Stimulated activated CD4-positive, alpha-beta T cell treated with anti-CD3 and anti-CD28 coated beads, Interleukin-4, amount 100 ng/mL, for 1 hour (primary cell): ENCODE measurements at places on chromosomes 5 and 9.

GRCh38 chr5:150217873-150218692, 28.2 kb downstream of the SLC6A7 start:
- DNase-seq = peak; percentile 75

GRCh38 chr5:68116408-68116807, 99.1 kb upstream of the PIK3R1 start:
- no peak for DNase-seq

GRCh38 chr5:154686490-154686889, 68.7 kb upstream of the LARP1 start:
- DNase-seq = no peak

DNA sequence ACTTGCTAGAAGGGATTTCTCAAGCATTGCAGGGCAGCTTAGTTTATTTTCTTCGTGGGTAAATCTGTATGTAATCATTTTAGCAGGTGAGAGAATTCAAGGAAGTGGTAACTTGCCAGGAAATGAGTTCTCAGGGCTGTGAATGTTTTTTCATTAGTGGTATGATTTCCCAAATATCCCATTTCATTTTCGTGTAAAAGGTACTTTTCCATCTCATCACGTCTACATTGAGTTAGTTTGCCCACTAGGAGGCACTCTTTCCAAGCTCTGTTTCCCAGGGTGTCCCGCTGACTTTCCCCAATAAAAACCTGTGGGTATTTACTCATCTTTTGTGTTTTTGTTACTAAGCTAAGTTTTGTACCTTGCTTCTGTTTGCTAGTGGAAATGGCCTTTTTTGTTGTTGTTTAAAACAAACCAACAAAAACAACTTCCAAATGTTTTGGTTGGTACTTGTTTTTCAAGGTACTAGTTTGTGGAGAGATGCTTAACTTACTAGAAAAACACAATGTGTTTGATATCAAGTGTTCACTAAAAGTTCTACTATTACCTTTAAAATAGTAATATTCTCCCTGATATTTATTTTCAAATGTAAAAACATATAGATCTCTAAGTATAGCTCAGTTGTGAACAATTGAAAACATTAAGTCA, 373.6 kb downstream of the ADGRV1 start:
- DNase-seq = peak; percentile 7

GRCh38 chr9:27505744-27506161, 18.3 kb upstream of the IFNK start:
- no peak for DNase-seq

- DNase-seq = peak; percentile 13
Measured at GRCh38 chr5:14424011-14424685, 157.4 kb upstream of the OTULINL start.

GRCh38 chr9:30504502-30504905, 1879.9 kb upstream of the ACO1 start:
- no peak for DNase-seq

- DNase-seq = no peak
Measured at GRCh38 chr5:132392978-132393825, 23.7 kb downstream of the SLC22A5 start.

DNA sequence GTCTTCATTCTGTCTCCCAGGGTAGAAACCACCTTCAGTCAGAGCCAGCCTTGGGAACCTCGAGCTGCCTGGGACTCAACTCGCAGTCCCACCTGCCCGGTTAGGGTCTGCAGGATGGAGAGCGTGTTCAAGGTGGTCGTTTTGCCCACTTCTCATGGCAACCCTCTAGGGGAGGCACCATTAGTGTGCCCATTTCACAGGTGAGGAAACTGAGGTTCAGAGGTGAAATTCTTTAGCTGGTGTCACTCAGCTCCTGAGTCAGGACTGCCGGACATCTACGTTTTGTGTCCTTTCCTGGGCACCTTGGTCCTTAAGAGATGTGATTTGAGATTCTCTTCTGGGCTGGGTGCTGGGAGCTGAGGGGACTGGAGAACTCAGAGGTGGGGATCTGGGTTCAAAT, 30.0 kb downstream of the DAB2IP start:
- no peak for DNase-seq

DNA sequence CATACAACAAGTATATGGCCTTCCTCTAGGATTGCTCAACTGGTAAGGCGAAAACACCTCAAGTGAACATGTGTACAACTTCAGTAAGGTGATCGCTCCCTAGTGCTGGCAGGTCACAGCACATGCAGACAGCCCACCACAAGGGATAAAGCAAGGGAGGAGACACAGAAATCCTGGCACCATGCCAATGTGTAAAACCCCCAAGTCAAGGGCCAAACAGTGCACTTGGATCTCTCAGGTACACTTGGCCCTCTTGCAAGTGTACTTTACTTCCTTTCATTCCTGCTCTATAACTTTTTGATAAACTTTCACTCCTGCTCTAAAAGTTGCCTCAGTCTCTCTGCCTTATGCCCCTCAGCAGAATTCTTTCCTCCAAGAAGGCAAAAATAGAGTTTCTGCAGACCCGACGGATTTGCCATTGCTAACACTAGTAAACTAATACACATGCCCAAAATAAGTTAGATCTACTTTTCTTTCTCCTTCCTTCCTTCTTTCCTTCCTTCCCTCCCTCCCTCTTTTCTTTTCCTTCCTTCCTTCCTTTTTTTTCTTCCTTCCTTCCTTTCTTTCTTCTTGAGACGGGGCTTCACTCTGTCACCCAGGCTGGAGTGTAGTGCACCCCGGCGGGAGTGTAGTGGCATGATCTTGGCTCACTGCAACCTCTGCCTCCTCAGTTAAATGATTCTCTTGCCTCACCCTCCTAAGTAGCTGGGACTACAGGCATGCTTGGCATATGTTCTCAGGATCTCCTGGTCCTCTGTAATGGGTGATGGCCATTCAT, 6.8 kb upstream of the LNPEP start:
- DNase-seq = no peak

DNA sequence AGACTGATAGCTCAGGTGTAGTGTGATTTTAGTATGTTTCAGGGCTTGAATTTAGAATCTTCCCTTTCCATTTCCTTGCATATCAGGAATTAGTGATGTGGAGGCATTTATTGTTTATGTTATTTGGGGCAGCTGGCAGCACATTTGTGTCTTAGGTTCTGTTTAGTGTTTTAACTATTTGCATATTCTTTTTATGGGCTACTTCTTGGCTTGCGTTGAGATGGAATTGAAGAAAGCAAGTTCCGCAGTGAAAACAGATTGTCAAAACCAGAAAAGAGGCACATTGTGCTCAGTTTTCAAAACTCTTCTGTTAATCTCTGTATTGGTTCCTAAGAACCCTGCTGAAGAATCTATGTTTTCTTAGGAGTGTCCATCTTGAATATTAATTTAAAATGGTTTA, 80.3 kb downstream of the ZSWIM6 start:
- no peak for DNase-seq

GRCh38 chr5:7391814-7392692, 3.9 kb upstream of the ADCY2 start:
- no peak for DNase-seq

GRCh38 chr5:83370957-83371356, 100.6 kb upstream of the VCAN start:
- DNase-seq = no peak

DNA sequence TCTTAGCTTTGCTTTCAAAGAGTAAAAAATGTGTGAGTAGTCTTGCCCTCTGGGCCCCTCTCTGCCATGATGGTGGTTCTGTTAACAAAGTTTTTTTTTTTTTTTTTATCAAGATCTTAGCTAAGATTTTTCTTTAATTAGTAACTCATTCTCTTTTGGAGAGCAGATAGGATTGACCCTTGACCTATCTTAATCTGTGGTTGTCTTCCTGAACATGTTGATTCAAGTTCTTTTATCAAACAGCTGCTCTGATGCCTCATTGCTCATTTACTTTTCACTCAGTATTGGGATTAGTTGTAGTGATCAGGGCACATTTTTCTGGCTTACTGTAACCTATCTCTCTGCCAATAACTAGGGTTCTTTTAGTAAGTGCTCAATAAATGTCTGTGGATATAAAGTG, 106.3 kb downstream of the PCSK5 start:
- no peak for DNase-seq

DNA sequence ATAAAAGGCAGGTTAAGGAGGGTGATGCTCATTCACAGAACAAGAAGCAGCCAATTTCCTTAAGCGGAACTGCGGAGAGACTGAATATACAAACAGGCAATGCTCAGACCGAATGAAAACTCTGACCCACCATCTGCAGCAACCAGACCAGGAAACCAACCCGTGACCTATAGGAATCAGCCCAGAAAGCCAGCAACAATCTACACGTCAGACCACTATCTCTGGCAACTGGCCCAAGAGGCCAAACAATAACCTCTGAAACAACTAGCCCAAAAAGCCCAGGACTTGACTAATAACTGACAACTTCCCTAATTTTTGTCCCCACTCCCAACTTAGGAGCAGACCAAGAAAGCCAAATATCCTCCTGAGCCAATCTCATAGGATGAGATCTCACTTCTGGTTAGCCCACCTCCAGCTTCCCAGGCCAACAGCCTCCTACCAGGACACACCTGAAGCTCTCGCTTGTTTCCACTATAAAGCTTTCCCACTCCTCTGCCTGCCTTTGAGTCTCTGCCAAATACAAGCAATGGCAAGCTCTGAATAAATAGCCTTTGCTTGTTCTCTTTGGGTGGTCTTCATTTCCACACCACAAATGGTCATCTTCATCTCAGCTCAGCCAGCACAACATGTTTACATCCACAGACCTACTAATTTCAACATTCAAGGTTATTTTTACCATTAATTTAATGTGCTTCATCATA, 168.5 kb downstream of the HSD17B3 start:
- DNase-seq = no peak

GRCh38 chr5:145811834-145812625, 23.1 kb downstream of the PRELID2 start:
- DNase-seq = no peak

GRCh38 chr9:131125038-131125287, 423 bp upstream of the NUP214 start:
- no peak for DNase-seq

GRCh38 chr5:62575489-62575888, 3.1 kb upstream of the LRRC70 start:
- DNase-seq = no peak

DNA sequence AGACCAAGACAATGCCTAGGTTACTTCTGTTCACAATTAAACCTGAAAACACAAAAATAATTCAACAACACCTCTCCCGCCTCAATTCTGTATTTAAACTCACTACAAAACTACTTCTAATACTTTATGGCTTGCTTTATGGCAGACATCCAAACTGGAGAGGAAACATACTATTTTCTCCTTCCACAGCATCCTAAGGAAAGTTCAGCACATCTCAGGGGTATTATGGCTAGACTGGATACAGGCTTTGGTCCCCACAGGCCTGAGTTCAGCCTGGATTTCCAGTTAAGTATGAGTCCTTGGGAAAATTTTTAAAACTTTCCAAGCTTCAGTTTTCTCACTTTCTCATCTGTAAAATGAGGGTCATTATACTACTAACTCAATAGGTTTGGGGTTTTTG, 480.2 kb downstream of the CAAP1 start:
- no peak for DNase-seq

DNA sequence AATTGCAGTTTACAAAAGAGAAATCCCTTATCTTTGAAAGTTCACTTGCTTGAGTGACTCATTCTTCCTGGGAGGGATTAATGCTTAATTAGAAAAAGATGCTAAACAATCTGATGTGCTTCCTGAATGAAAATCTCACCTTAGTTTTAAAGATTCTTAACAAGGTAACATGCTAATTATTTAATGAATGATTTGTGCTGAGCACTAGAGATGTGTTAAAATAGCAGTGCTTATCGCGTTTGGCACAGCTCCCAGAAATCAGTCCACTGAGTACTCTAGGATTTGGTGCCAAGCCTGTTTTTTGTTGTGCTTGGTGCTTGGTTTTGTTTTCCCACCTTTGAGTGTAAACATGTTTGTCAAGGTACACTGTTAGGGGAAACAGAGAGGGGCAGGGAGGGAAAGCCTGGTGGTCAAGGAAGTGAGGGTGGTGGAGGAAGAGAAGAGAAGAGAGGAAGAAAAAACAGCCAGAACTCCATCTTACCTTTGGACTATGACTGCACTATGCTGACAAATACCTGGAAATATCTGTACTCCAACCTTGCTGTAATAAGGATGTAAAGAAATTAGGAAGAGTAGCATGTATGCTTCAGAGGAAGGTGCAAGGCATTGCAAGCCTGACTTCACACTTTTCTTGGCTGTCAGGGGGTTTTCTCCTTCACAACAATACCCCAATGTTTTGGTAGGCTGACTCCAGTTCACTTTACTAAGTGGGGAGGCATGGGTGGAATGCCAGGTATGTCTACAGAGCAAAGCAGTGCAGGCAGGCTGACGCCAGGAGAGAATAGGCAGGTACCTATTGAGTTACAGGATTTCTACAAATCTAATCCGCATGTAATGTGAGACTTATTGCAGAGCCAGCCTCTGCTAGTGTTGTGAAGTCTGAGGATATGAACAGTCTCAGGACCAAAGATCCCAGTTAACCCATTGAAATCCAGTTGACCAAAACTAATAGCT, 157.2 kb upstream of the ISL1 start:
- DNase-seq = no peak

- DNase-seq = no peak
Measured at GRCh38 chr5:149572170-149572569, 9.1 kb upstream of the ARHGEF37 start.
